ENCODE measurements at places on chromosomes 16 and 17.

DNA sequence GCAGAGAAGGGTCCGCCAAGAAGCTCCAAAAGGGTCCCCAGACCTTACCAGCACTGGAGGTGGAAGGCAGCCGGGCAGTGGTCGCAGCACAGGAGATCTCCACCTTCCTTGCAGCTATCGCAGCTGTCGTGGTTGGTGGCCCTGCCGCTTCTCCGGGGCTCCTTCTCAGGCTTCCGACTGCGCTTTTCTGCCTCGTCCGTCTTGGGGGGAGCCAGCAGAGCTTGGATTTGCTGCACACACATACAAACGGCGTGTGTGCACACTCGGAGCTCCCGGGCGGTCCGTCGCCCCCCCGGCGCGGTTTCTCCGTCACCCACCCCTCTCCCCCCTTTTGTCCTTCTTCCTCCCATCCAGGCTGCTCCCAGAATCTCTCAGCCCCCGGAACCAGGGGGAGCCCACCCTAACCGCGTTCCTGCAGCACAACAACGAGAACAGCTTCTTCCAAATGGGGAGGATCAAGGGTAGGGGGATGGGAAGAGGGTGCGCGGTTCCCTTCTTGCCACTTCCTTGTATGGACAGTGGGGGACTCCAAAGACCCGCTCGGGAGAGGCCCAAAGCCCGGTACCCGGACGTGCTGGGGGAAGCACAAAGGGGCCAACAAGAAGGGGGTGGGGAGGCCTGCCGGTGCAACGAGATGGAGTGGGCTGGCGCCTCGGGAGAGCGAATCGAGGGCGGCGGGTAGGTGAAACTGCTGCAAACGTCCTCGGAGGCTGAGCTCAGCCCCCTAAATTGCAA lies 1.1 kb downstream of the PHF12 start:
- peak; percentile 51 for DNase-seq

- DNase-seq, result no peak
These were observed 48.4 kb downstream of the NOG start for GRCh38 chr17:56641894-56642293.

DNA sequence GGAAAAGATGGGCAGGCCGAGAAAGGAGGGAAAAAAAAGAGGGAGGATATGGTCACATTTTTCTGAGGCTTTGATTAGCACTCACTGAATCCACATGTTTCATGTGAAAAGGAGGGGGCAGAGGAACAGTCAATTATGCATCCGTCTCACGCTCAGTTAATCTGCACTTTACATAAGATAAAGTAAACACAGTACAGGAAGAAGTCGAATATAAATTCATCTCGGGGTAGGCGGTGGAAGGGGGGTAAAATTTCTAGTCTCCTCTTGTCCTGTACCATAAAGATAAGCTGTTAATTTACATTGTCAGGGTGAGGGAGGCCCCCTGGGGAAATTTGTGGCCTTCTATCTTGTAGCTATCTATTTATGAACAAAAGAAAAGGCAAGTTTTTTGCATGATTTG lies 73.1 kb upstream of the CES5A start:
- no peak for DNase-seq

- no peak for DNase-seq
These were observed 184.4 kb upstream of the HS3ST3A1 start for GRCh38 chr17:13785981-13786598.

DNA sequence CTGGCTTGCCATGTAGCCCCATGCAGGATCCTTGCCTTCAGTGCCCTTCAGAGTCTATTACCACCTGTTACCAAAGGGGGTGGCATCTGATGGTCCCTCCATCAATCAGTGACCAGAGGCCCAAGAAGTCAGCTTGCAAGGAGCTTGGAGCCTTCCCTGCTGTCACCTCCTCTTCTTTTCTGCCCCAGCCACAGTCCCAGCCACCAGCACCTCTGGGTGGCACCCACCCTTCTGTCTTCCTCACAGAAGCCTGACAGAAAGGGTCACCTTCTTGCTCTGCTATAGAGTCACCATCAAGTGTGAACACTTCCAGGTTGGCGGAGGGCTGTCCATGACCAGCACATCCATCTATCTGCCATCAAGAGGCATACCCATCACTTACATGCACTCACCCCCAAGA lies 203.2 kb downstream of the SALL1 start:
- DNase-seq, result no peak

DNA sequence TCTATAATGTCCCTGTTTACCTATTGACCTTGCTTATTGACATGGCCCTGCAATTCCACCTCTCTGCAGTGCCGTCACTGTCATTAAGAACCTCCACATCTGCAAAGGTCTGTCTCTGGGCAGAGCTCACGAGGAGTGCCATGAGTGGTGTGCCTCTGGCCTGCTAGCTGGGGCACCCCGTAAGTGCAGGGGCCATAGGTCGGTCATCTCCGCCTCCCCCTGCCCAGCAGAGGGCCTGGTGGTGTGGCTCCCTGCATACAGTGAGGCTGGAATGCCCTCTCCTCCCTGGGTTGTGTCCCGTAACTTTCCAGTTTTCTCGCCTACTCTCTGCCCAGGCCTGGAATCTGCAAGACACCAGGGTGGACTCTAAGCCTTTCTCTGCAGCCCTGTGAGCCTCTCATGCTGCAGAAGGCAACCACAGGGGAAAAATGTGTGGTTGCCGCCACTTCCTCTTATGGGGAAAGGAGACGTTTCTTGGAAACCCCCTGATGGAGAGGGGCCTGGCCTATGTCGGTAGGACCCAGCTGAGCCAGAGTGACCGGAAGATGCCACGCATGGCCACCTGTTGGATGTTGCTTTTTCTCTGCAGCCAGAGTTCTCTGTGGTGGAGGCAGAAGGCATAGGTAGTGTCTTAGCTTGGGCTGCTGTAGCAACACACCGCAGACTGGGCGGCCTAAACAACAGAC lies 2.7 kb upstream of the SNX20 start:
- peak; percentile 45 for DNase-seq

DNA sequence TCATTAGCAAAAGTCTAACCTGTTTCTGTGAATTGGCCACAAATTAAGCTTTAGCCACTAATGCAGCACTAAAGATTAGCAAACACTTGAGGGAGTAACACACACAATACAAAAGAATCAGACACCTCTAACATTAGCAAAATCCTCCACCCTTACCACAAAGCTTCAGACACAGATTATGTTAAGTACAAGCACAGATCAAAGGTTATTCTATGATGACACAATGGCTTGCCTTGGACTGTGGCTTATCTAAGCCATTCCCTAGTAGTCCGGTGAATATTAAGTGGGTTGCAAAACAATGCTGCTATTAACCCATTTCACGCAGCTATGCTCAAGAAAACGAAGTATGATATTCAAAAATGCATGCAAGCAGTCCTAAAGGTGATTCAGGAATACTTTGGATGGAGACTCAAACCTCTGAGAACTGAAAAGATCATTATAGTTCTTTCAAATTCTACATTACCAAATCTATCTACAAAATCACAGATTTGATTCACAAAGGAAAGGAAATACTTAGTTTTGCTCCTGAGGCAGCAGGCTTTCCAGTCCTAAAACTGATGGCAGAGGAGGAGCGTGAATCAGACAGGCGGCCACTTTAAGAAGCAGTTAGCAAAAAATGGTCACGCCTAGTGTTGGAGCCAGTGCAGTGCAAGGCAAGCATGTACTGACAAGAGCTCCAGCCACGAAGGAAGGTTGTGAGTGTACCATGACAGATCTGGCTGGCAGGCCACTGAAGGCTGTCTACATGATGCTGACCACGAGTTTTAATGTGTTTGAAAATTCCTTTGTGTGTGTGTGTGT lies 67.2 kb downstream of the PARN start:
- peak; percentile 66 for DNase-seq

- no peak for DNase-seq
These were observed 316 bp downstream of the DLG4 start for GRCh38 chr17:7219229-7219811.

GRCh38 chr17:20045476-20045875 lies 36.3 kb downstream of the SPECC1 start:
- no peak for DNase-seq

GRCh38 chr17:1110541-1110861 lies 69.3 kb downstream of the ABR start:
- DNase-seq, result no peak

DNA sequence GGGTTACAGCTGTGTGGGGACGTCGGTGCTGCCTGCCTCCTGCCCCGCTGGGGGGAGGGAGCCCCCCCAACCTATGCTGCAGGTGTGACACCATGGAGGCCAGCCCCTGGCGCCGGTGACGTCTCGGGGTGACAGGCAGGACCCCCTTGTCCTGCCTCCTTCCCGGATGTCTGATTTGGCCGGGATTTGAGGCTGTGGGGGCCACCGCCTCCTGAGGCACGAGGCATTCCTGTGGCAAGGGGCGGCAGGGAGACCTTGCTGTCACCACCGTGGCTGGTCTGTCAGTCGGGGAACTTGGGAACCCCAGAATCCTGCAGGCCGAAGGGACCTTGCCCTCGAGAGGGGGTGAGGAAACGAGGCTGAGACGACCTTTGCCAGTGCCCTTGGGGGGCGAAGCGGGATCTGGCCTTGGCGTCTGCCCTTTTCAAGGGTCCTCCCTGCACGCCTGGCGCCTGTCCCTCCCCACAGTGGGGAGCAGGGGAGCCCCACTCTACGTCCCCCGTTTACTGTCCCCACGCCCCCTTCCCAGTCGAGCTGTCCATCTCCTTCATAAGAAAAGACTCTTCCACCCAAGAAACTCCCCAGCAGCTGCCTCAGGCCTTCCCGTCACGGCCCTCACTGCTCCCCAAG lies 74.4 kb downstream of the METRNL start:
- no peak for DNase-seq

DNA sequence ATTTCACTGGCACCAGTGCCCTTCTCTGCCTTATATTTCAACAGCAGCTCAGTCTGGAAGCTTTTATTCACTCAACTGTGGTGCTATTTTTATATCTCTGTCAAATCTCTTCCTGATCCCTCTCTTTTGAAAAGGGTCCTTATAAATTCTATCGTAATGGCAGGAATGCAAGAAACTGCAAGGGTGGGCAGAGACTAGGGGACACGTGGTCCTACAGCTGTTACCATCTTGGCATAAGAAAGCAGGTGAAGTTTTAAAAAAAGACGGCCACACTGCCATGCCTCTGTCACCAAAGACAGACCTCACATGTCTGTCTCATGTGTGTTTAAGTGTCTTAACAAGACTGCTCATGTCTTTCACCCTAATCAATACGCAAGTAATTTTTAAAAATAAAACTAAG lies 368.4 kb upstream of the CDH11 start:
- no peak for DNase-seq

DNA sequence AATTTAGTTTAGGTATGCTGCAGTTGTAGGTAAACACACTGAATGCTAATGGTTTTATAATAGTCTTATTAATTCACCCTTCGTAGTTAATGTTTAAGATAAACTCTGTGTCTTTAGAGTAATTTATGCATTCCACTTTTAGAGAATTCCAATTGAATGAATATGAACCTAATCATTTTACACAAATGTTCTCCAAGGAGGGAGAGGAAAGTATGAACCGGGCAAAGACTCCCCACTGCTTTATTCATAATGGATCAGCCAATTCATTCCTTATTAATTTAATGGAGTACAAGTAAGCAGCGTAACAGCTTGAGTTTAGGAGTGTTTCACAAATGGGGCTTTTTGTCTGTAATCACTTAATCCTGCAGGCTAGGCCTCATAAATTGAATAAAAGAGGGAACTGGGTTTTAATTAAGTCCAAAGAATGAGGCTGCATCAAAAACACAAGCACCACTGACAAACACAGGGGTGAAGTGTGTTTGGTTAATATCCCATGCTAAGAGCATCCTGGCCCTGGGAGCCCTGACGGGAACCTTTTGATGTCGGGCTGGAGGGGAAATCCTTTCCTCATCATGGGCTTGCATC lies 375.7 kb upstream of the DYNLRB2 start:
- DNase-seq, result no peak
